ENCODE measurements at places on chromosomes 6 and 20. TPM values are rescaled to one million over a fixed set of nuclear protein-coding genes. Genes with fewer than 3 reads are reported as not detected.

DNA sequence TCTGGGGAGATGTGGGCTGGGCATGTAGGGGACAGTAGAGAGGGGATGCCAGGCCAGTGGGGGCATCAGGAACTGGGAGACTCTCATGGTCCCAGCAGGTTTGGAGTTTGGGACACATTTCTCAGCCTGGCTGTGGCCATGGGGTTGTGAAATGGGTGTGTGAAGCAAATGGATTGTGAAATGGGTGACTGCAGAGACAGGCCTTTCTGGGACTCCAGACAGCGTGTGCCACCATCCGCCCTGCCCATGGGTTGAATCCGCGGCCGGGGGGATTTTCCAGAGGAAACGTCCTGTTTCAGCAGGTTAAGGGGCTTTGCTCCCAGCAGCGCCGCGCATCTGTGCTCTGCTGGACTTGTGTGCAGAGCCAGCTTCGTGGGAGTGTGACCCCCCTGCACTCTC is 3.7 kb upstream of the PMEPA1 start:
- no peak for DNase-seq

SYTL3 gene
- total RNA-seq: 97.8 TPM

- DNase-seq: no peak
These were observed 71.6 kb upstream of the PRND start for GRCh38 chr20:4649941-4650681.

GRCh38 chr6:71031912-71032311 is 75.1 kb upstream of the B3GAT2 start:
- no peak for DNase-seq

DNA sequence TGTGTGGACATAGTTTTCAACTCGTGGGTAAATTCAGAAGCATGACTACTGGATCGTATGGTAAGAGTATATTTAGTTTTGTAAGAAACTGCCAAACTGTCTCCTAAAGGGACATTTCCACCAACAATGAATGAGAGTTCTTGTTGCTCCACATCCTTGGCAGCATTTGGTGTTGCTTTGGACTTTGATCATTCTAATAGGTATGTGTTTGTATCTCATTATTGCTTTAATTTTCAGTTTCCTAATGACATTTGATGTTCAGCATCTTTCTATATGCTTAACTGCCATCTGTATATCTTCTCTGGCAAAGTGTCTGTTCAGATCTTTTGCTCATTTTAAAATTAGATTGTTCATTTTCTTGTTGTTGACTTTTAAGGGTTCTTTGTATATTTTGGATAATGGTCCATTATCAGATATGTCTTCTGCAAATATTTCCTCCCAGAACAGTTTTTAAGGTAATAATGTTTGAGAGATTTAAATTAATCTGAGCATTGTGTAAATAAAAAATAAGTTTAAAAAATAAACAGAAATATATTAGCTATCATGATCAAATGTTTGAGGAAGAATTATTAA is 138.7 kb downstream of the CCDC170 start:
- DNase-seq: no peak

MUC21 gene
- total RNA-seq: not detected

- DNase-seq: no peak
These were observed 207.8 kb downstream of the TPBG start for GRCh38 chr6:82571455-82571854.

GRCh38 chr6:18168264-18168663 is 13.0 kb downstream of the KDM1B start:
- no peak for DNase-seq

GRCh38 chr6:12458558-12458957 is 168.4 kb downstream of the EDN1 start:
- DNase-seq: no peak

GRCh38 chr6:23713211-23713610 is 412.8 kb upstream of the NRSN1 start:
- DNase-seq: no peak

DNA sequence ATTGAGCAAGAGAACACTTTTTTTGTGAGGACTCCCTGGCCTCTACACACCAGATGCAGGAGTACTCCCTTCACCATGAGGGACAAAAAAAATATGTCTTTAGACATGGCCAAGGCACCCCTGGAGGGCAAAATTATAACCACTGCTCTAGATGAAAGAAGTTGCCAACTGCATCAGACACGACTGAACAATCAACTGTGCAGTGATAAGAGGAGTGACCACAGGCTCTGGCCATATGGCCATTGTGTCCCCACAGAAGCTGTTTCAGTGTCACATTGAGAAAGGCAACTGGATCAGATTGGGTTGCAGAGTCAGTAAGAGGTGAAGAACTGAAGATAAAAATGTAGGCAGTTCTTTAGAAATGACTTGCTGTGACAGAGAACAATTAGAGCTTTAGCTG is 85.7 kb downstream of the C6orf118 start:
- DNase-seq: no peak

DNA sequence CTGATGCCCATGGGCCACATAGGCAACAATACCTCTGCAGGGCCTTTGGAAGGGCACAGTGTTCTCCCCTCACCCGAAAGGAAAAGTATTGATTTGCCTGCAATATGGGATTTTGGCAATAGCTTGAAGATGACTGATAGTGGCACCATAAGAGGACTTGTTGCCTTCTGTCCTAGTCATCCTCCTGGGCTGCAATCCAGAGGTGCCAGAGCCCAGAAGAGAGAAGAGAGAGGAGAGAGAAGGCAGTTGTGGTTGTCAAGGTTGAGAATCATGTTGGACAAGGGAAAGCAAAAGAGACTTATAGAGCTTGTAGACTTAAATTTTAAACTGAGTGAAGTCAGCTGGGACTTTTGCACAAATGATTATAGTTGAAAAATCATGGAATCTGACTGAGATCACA is 14.6 kb downstream of the HDGFL1 start:
- no peak for DNase-seq

DNA sequence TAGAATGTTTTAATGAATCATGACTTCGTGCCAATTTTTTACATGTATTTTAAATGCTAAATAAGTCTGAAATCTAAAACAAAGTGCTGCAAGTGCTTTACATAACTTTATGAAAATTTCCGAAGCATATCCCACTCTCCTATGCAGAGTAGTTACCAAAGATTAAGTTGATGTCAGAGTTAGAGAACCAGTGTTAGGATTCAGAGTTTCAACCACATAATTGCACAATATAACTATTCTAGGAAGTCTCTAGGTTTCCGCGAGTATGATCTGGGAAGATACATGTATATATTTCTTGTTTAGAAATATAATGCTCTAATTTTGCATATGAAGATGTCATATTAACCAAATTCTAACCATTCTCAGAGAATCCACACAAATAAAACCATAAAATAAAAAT is 74.8 kb downstream of the ASCC3 start:
- DNase-seq: no peak

DNA sequence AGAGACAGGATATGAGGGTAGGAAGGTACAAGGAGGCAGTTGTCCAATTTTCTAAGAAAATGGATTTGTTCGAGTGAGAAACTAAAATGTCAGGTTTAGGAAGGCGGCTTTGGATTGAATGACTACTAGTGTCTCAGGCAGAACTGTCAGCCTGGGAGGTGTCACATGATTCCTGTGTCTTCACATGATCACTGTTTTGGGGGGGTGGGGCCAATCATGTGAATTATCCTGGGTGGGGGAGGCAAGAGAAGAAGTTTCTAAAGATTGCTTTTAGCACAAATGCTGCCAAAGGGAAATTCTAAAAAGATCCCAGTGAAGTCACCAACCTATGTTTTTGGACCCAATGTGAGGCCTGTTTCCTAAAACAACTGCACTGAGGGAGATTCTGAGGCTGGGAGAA is 2.3 kb downstream of the SIRPA start:
- DNase-seq: no peak

DNA sequence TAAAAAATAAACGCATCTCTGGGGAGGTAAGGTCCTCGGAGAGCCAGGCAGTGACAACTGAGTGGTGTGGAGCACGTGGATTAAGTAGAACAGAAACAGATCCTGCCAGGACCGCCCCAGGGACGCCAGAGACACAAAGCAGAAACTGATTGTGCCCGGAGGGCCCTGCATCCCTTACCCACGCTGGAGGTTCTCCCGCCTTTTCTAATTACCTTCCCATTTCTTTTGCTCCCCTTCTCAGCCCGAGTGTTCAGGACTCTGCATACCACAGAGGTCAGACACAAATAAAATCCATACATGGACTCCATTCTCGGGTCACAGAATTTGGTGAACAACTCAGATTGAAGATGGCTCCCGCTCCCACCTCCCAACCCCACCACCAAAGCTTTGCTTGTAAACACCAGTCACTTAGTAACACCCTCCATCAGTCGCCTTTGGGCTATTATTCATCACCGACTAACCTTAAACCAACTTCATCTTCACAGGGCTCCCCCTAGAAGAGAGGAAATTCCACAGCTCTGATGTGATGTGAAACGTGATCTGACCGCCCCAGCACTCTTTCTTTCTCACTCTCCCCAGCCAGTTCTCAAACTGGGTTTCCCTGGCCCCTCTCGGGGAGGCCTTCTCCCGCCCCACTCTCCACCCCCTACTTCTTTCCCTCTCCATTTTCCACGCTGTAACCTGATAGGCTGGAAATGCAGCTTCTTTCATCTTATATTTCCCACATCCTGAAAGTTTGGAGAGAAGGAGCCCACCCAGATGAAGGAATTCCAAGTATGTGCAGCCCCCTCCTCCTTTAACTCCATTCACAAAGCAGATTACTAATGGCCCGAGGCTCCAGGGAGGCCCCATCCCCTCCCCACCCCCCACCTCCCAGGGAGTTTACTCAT is 32.5 kb upstream of the PIM1 start:
- peak; percentile 34 for DNase-seq

B4GALT5 gene
- total RNA-seq: 22.4 TPM

DNA sequence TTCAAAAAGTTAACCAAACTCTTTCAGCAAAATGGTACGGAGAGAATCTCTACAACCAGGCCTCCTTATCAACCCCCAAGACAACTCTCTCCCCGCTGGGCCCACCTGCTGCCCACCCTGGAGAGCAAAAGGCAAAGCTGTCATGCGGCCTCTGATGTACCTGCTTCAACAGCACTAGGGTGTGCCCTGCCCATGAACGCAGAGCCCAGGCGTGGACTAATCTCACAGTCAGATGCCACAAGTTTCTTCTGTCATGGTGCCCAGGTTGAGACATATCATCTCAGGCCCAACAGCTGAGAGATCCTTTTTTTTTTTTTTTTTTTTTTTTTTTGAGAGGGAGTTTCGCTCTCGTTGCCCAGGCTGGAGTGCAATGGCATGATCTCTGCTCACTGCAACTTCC is 26.3 kb downstream of the SLC2A4RG start:
- DNase-seq: no peak

DNA sequence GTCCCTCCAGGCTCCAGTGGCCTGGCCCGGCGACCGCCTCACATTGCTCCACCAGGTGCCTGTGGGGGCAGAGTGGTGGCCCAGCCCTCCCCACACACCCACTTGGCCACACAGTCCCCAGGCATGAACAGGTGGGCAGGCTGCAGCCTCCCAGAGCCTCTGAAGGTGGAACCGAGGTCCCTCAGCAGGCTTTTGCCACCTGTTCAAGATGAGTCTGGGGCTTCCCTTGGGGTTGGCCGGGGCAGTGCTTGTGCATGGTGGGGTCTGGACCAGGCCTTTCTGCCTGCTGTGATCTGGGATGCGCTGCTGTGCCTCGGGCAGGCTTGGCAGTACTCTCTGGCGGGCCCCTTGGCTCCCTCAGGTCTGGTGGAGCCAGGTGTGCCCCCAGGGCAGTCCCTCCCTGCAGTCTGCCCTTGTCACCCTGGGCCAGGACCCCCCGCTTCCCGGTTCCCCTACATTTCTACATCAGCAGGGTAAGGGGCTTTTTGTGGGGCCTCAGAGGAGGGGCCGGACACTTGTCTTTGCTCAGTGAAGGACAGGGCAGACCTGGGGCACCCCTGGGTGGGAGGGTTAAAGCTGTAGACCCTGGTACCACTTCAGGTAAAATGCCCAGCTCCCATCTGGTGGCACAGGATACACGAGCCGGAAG is 2.7 kb upstream of the COL9A3 start:
- DNase-seq: no peak

GRCh38 chr20:48668451-48668946 is 159.3 kb downstream of the PREX1 start:
- no peak for DNase-seq

GRCh38 chr6:159679091-159680077 is 13.7 kb downstream of the SOD2 start:
- peak; percentile 31 for DNase-seq

- DNase-seq: no peak
These were observed 21.3 kb downstream of the PRR18 start for GRCh38 chr6:166286839-166287271.

DNA sequence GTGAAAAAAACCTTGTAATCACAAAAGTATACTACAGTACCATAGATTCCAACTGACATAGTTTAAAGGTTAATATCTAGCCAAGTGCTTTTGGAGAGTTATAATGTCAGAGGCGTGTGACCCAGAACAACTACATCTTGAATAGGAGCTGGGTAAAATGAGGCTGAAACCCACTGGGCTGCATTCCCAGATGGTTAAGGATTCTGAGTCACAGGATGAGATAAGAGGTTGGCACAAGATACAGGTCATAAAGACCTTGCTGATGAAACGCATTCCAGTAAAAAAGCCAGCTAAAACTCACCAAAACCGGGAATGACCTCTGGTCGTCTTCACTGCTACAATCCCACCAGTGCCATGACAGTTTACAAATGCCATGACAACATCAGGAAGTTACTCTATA is 22.4 kb upstream of the KIAA0408 start:
- no peak for DNase-seq

ERVFRD-1 gene
- not detected for total RNA-seq

WFDC10B gene
- not detected for total RNA-seq

DNA sequence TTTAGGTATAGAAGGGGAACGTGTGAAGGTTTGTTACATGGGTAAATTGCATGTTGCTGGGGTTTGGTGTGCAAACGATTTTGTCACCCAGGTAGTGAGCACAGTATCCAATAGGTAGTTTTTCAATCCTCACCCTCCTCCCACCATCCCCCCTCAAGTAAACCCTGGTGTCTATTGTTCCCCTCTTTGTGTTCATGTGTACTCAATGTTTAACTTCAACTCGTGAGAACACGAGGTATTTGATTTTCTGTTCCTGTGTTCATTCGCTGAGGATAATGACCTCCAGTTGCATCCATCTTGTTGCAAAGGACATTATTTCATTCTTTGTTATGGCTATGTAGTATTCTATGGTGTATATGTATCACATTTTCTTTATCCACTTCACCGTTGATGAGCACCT is 11.6 kb upstream of the VNN1 start:
- DNase-seq: no peak

DNA sequence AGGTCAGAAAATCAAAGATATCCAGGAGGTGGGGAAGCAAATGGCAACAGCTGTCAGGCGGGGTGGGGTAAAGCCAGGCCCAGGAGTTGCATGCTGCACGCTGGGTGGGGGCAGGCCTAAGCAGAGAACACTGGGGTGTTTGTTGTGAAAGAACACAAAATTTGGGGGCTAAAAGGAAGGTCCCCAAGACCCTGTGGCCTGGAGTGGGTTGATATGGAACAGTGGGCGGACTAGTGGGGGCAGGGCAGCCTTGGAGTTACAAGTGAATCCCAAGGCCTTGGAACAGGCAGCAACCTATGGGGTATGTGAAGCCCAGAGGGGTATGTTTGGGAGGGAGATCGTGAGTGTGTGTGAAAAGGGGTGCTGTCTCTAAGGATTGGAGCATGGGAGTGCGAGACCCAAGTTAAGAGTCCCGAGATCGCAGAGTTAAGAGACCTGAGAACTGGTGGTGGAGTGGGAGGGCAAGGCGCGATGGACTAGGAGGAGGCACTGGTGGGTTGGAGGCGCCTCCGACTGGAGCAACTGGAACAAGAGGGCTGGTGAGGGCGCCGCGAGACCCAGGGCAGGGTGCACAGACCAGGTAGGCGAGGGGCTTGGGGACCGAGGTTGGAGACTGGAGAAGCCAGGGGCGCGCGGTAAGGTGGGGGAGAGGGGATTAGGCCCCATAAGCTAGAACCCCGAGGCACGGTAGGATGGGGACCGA is 658 bp downstream of the CUL7 start:
- DNase-seq: no peak

- DNase-seq: no peak
These were observed 3.4 kb downstream of the HSPA1B start for GRCh38 chr6:31830886-31831335.

ADGRF4 gene
- not detected for total RNA-seq

All from activated naive CD8-positive, alpha-beta T cell treated with anti-CD3 and anti-CD28 coated beads for 36 hours (primary cell).